ENCODE measurements at places on chromosomes 7 and 10.

DNA sequence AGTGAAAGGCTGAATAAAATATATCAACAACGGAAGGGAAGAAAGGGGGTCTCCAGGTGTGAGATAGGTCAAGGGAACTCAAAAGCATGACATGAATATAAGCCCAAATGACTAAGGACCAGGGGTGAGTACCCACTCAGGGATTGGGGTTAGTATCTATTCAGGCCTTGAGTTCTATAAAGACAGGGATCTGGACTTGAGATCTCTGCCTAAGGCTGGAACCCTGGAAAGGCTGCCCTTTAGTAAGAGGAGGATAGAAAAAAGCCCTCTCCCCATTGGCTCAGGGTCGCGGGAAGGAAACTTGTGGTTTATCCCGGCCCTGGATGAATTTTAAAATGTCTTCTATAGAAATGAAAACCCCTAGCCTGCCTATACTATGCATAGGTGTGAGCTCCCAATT, 2.4 kb upstream of the ITPRIP start:
- no peak for DNase-seq

DNA sequence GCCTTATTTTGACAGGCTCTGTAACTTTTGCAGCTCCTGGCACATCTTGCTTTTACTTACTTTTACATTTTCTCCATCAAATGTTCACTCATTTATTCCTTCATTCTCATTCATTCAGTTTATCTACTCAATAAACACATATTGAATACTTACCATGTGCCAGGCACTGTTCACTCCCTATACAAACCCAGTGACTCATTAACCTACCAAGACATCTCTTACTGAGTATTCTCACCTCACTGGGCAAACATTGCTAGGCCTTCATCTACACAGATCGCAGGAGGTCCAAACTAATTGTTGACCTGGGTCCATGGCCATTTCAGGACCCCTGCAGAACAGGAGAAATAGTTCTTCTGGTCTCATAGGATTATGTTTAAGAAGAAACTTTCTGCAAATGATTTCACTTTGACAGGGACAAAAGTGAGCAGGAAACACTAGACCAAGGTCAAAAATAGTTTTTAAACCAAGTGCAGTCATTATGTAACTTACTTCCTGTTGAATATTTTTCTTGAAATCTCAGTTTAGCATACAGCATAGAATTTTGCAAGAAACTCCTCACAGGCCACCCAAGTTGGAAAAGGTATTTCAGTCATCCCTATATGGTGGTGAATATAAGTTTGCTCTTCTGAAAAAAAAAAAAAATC, 17.6 kb downstream of the SLC26A4 start:
- DNase-seq, result no peak

DNA sequence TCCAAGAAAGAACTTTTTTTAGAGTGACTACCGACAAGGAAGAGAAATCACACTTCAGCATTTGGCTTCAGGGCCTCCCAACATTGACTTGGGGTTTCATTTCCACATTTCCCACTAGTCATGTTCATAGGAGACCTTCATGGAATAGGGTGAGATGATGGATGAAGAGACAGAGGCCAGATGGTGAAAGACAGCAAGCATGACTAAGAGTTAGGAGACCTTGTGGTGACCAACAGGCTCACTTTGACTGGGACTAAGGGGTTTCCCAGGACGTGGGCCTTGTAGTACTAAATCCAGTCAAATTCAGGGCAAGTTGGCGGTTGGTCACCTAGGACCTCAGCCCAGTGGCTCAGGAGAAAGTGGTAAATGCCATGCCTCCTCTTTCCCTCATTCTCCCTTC, 3.0 kb upstream of the GIMAP5 start:
- DNase-seq, result no peak

- DNase-seq, result no peak
These were observed 480.1 kb downstream of the INHBA start for GRCh38 chr7:41222746-41223145.

- DNase-seq, result no peak
These were observed 243.2 kb upstream of the SLC26A5 start for GRCh38 chr7:103689255-103689654.

DNA sequence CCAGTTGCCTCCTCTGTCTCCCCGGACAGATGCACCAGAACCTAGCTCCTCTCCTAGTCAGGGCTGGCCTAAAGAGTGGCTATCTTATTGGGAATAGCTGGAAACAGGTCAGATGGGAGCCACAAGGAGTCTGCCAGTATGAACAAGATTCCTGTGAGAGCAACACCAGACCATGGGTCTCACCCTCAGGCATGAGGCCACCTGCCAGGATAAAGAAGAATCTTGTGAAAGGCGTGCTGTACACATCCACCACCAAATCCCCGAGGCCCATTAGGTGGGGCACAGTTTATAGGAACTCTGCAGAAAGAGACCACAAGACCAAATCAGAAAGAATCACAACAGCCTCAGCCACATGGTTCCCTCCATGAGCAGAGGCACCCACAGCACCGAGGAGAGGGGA, 325.9 kb downstream of the TNS3 start:
- no peak for DNase-seq

DNA sequence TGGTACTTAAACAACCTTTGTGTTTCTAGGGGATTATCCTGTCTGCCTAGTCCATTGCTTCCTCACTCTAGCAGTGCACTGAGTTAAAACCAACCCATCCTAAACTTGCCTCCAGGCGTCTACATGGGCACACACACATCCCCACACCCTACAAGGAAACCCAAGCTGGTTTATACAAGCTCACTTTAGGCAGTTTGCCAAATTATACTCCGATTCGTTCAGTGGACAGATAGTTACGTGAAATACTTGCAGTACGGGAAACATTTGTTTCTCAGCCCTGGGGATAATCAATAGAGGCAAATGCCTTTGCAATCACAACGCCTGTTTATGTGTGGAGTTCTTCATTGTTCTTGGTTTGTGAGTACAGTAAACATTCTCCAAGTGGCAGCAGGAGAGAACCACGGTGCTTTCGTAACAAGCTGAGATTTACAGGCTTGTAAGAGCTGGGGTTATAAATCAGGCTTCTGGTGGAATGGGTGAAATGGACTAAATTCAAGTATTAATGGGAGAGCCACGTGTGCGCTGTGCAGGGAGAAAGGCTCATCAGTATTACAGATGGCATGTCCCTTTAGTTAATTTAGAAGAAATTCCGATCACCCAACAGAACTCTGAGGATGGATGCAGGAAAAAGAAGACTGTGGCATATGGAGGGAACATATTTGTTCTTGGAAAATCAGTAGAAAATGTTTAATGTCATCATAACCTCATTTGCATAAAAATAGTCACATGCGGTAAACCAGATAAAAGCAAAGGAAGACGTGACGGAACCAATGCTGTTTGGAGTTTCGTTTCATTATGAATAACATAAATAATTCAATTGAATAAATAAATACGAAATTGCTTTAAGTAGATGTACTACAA, 217.1 kb downstream of the GALNT17 start:
- DNase-seq, result no peak

DNA sequence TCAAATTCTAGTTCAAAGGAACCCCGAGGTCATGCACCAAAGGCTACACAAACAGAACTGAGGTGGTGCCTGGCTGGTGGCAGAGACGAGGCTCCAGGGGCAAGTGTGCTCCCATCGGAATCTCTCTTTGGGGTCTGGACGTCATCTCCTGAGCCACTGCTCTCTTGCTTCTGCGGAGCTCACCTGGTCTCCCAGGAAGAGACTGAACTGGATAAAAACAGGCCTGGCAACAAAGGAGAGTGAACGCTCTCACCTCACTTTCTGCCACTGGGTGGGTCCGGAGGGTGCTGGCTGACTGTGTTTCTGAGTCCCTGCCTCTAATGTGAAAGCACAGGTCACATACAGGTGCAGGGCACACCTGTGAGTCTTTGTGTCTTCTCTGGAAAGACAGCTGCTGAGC, 22.4 kb downstream of the VIPR2 start:
- no peak for DNase-seq

DNA sequence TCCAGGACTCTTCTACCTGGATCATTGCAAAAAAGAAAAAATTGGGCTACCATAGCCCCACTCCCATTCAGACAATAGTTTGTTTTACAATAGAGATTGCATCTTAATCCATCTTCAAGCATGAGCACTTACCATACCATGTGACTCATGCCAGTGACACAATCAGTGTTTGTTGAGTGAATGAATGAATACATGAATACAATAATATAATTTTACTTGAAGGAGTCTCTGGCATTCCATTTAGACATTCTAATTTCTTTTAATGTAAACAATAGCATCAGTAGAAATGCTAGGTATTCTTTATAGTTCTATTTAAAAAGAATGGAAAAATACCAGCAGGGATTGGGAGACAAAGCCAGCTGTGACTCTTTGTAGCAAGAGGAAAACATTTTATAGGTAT, 141.6 kb upstream of the AKR1E2 start:
- no peak for DNase-seq

DNA sequence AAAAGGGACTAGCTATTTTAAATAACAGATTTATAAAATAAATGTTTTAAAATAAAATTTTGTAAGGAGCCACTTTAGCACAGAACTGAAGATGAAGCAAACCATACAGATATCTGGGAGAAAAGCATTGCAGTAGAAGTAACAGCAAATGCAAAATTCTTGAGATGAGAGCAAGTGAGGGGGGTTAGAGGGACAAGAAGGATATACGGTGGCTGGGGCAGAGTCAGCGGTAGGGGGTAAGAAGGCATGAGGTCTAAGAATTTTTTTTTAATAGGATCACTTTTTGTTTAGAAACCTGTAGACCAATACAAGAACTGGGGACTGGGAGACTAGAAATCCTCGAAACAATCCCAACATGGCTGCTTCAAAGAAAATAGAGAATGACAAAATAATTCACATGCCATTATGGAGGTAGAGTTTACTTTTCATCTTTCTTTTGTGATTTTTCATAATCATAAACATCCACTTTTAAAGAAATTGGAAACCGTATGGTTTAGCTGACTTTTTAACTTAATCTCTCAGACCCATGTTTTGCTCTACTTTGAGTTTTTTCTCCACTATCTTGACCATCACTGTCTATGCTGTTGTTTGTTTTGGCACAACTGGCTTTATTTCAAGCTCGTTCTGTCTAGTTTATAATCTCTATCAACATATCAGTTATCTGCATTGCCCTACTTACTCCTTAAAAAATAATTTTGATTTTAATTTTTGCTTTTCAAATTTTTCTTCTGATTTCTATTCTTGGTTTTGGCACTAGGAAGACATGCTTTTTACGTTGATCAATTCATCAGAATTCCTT, 73.5 kb downstream of the KMT2C start:
- no peak for DNase-seq

DNA sequence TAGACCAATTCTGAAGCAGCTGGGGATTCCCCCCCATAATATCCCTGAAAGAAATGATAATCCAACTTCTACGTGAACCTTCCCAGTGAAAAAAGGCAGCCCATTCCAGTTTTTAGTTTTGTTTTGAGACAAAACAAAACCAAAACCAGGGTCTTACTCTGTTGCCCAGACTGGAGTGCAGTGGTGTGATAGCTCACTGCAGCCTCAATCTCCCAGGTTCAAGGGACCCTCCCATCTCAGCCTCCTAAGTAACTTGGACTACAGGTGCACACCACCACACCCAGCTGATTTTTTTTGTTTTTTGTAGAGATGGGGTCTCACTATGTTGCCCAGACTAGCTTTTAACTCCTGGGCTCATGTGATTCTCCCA, 12.5 kb upstream of the ARPC1A start:
- DNase-seq, result no peak

- DNase-seq, result no peak
These were observed 11.8 kb upstream of the TIAL1 start for GRCh38 chr10:119608316-119609155.
